ENCODE measurements at places on chromosomes 3 and 15.

GRCh38 chr3:193905541-193906396 lies 230.2 kb upstream of the HES1 start:
- no peak for DNase-seq

GRCh38 chr15:100234158-100235029 lies 107.4 kb downstream of the ADAMTS17 start:
- no peak for DNase-seq

- DNase-seq, result no peak
Measured at GRCh38 chr3:63333815-63334214, 55.7 kb downstream of the SYNPR start.

DNA sequence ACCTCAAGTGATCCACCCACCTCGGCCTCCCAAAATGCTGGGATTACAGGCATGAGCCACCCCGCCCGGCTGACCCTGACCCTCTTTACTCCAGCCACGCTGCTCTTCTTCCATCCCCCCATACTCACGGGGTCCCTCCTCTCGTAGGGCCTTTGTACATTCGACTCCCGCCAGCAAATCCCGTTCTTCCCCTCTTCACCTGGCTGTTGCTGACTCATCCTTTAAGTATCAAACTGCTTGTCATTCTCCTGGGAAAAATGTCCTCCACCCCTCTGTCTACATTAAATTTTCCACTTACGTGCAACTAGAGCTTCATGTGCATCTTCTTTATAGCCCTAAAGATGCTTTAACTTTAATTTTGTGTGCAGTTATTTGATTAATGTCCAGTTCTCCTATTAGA lies 203.1 kb downstream of the OPA1 start:
- DNase-seq, result no peak

DNA sequence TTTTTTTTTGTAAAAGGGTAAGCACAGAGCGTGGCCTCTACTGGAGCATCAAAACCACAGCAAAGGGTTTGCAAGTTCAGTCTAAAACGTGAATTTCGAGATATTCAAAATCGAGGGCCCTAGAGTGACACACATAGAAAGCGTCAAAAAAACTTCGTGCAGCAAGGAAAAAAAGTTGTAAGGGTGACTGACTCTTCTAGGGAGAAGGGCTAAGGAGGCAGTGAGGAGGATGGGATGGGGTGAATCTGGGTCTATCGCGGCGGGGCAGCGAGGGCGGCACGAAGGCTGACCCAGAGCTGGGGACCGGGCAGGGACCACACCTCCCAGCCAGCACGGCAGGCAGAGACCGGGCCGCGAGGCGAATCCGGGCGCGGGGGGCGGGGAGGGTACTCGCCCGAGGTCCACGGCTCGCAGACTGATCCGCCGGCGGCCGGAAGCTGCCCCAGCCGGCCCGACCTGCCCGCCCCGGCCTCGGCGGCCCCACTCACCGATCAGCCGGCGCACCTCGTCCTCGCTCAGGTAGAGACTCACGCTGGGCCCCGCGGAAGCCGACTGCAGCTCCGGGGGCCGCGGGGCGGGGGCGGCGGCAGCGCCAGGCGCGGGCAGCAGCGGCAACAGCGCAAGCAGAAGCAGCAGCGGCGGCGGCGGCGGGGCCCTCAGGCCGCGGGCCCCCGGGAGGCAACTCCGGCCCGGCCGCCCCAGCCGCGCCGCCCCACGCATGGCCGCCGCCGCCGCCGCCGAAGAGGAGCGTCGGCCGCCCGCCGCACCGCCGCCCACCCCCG lies 533 bp downstream of the RYK start:
- no peak for DNase-seq

- no peak for DNase-seq
Measured at GRCh38 chr3:57091521-57092273, 31.2 kb downstream of the SPATA12 start.

DNA sequence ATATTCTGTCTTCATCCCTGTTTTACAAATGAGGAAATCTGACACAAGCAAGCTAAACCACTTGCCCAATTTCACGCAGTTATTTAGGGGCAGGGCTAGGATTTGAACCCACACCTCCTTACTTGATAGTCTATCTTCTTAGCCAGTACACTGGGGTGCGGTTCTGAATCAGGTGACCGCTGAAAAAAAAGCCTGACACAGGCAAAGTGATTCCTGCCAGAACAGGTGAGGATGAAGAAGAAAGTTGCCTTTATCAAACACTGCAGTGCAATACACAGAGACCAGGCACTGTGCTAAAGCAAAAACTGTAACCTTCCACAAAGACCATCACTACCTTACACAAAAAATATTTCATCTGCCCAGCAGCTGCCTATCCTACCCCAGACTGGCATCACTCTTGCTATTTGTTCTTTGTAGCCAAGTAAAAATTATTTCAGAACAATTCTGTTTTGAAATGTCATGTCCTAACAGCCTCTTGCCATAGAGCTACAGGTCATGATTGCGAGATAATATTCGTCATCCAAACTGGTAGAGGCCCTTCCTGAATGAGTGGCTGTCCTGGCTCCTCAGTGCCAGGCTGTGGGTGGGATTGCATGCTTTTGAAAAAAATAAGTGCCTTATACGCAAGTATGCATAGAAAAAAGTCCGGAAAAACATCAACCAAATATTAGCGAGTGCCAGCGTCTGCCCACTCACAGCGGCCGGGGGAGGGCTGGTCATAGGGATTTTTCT lies 142.3 kb upstream of the TPM1 start:
- DNase-seq, result no peak

GRCh38 chr3:42450567-42450966 lies 40.2 kb upstream of the LYZL4 start:
- DNase-seq, result no peak

- DNase-seq, result no peak
Measured at GRCh38 chr3:116930786-116931185, 221.2 kb downstream of the TUSC7 start.

GRCh38 chr3:49673715-49674496 lies at the start of gene APEH:
Gene APEH (plus strand): TSS chr3:49674351. CDS start chr3:49674402, 51 bp downstream.
- DNase-seq, result peak; percentile 97

DNA sequence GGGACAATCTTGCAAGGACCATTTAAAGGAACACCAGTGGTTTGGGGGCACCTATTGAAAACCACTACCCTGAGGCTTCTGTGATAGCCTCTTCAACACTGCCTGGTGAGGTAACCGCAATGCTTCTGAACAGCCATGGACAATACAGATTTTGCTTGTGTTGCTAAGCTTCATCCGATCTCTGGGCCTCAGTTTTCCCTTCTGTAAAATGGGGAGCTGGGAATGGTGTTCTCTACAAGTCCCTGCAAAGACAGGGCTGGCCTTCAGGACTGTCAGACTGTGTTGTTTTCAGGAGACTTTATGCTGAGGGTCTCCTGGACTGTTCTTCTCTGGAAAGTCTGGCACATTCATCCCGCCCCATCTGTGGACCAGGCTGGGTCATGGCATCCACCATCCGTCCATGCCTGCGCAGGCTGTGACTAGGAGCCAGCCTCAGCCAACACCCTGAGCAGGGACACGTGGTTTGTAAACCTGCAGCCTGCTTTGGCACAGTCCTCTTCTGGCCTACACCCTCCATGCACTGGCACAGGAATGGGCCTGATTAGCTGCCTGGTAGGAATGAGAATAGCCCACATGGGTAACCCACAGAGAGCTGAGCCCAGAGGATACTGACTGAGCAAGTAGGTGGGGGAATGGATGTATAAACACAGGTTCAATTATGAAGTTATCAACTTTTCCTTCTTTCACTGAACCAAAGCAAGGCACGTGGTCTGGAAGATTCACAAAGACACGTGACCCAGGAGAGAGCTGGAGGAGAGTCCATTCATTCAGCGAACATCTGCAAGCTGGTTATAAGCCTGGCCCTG lies 55.3 kb downstream of the ROPN1B start:
- no peak for DNase-seq

DNA sequence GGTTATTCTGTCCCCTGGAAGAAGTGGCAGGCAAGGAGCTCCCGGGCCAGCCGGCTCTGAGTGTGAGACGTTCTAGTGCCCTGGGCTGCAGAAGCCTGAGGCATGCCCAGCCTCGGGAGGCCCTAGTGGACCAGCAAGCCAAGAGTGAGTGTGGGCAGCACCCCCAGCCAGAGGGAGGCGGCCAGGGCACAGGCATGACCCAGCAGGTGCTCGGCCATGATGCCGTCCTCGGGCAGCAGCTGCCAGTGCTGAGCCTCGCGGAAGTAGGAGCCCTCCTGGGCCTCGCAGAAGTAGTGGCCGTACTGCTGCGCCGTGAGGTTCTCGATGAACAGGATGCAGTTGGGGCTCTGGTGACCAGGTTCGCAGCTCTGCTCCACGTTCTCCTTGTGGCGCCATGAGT lies 23.3 kb downstream of the SEMA7A start:
- DNase-seq, result no peak

DNA sequence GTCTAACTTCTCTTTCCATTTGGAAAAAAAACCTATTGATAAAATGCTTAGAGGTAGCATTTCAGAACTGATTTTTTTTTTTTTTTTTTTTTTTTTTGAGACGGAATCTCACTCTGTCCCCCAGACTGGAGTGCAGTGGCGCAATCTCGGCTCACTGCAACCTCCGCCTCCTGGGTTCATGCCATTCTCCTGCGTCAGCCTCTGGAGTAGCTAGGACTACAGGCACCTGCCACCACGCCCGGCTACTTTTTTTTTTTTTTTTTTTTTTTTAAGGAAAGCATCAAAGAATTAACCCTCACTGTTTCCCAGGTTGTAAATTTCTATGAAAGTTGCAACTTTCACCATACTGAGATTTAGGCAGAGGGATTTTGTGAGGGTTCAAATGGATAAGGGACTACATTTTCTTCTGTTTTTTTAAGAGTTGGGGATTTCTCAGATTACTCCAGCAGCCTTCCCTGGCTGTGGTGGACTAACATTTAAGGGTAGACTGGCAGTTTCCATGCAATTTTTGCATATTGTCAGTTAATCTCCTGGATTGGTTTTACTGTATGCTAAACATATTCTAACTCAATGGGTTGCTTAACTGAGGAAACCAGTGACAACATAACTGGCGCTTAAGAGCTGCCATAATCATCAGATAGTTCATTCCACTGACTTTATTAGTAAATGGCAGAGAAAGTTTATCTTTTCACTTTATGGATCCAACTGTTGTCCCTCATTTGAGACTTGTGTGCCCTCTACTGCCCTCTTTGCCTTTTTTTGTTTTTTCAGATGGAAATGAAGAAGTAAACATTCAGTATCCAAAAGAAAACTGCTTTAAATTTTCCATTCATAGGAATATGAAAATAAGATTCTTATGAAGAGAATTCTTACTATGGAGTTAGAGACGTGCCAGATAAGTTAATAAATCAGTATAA lies 93.7 kb downstream of the NPTN start:
- no peak for DNase-seq

- DNase-seq, result no peak
Measured at GRCh38 chr3:177968891-177969290, 567.3 kb upstream of the KCNMB2 start.

DNA sequence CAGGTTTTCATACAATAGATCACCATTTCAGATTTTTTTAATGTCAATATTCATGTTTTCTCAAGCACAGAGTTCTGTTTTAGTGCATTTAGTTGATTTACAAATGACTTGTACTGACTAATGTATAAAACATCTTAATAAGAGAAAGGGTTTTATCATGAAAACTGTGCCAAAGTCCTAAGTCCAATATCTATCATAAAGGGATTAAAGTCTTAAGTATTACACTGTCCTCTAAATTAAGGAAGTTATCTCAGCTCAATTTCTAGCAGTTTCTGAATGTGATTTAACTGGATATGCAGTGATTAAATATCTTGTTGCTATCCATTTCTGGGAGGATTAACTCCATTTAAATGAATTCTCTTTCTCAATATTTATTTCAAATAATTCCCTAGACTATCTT lies 381.1 kb upstream of the CNTN4 start:
- DNase-seq, result no peak

DNA sequence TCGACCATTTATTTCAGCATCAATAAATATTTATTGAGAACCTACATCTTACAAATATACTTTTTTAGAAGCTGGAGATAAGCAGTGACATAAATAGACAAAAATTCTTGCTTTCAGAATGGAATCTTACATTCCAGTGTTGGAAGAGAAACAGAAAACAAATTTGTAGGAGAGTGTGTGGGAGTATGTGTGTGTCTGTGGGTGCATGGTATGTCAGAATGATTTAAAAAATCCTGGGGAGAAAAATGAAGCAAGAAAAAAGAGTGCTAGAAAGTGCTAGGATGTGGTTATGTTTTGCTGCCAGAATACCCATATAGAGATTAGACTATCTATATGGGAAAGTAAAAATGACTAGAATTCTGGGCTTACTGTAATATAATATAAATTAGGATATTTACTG lies 561.7 kb upstream of the SGO1 start:
- no peak for DNase-seq

- DNase-seq, result no peak
Measured at GRCh38 chr3:179005706-179006105, 65.9 kb downstream of the ZMAT3 start.

DNA sequence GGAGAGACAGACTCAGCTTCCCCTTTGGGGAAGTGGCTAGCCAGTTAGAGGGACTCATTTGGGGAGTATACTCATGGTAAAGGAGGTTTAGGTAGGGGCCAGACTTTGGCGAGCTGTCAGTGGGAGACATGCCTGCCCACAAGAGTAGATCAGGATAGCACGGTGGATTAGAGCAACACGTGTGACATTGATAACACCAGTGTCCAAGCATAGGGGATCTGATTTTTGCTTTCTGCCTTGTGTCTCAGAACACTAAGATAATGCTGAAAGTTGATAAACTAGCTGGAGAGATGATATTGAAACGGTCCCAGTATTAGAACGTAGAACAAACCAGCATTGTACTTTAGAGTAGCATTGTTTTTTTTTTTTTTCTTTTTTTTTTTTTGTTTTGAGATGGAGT lies 25.9 kb downstream of the MAP6D1 start:
- no peak for DNase-seq

GRCh38 chr3:8663177-8664061 lies 18.8 kb upstream of the SSUH2 start:
- DNase-seq, result peak; percentile 47

- DNase-seq, result no peak
Measured at GRCh38 chr15:84788500-84788899, 28.7 kb upstream of the ALPK3 start.

- DNase-seq, result no peak
Measured at GRCh38 chr15:49624056-49624455, 3.2 kb downstream of the DTWD1 start.

DNA sequence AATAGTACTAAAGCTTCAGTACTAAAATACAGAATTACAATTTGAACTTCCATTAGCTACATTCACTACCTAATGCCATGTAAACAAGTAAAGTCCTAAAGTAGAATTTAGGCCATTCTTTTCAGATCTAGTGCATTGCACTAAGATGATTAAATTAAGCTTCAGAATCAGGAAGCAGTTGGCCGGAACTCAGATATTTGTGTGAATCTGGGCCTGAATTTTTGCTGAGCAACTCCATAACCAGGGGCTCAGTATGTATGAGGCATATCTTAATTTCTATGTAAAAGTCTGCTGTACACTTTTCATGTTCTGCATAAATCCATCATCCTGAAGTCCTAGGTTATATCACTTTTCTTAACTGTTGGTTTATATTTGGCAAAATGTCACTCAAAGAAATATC lies 246.4 kb downstream of the RBMS3 start:
- DNase-seq, result no peak

Measured in D721Med (cell line).